ENCODE measurements at places on chromosomes 7 and 10. TPM values are rescaled to one million over a fixed set of nuclear protein-coding genes. Genes with fewer than 3 reads are reported as not detected.

DNA sequence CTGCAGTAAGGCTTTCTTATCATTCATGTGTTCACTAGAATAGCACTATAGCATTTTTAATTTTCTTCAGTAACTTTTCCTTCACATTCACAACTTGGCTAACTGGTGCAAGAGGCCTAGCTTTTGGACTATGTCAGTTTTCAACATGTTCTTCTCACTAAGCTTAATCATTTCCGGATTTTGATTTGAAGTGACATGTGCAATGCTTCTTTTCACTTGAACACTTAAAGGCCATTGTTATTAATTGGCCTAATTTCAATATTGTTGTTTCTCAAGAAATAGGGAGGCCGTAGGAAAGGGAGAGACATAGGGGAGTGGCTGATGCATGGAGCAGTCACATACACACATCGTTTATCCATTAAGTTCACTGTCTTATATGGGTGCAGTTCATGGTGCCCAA lies 151.2 kb upstream of the NFE2L3 start:
- no peak for DNase-seq

GRCh38 chr10:114397651-114398145 lies 6.6 kb downstream of the AFAP1L2 start:
- DNase-seq = no peak

DNA sequence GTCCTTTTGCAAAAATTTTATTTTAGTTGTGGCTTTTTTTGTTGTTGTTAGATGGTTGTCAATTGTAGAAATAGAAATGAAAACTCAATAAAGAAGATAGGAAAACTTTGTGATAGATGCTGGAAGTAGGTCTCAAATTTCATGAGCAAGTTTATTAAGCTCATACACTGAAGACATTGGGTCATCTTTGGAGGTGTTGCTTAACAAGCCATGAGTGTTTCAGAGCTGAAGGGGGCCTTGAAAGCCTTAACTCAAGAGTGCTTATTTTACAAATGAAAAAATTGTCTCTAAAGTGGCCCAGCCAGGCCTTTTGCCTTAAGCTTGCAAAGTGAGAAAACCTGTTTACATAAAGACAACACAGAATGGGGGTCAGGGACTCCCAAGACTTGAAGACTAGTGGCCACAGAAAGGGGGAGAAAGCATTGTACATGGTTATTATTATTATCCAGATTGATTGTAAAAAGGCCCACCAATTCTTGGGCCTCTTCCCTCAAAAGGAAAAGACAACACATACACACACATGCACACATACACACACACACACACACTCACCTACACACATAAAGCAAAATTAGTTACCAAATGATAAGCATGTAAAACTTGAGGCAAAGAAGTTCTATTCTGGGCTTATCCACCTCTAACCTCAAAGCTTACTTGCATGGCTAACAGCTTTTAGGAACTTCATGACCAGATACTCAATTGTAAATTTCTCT lies 49.7 kb upstream of the GLCCI1 start:
- DNase-seq = no peak

DNA sequence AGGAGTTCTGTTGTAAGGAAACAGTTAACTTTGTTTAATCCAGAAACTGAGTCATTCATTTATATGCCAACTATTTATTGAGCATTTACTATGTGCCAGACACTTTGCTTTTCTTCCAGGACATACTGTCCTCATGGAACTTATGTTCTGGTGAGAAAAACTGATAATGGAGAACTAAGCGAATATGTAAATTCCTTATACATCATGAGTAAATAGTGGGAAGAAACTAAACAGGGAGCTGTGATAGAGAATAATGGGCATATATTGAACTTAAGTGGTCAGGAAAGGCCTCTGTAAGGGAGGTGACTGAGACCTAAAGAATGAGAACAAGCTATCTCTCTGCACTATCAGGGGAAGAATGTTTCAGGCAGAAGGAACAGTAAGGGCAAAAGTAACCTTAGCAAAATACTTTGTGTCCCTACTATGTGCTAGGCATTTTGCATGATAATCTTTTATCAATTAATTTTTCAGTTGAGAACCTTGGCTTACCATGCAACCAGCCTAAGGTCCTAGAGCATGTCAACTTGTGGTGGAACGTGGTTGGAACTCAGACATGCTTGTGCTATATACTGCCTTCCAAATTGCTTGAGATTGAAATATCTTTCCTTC lies 45.4 kb downstream of the ST7 start:
- DNase-seq = no peak

GRCh38 chr10:132111121-132111731 lies 45.5 kb downstream of the JAKMIP3 start:
- DNase-seq = no peak

DNA sequence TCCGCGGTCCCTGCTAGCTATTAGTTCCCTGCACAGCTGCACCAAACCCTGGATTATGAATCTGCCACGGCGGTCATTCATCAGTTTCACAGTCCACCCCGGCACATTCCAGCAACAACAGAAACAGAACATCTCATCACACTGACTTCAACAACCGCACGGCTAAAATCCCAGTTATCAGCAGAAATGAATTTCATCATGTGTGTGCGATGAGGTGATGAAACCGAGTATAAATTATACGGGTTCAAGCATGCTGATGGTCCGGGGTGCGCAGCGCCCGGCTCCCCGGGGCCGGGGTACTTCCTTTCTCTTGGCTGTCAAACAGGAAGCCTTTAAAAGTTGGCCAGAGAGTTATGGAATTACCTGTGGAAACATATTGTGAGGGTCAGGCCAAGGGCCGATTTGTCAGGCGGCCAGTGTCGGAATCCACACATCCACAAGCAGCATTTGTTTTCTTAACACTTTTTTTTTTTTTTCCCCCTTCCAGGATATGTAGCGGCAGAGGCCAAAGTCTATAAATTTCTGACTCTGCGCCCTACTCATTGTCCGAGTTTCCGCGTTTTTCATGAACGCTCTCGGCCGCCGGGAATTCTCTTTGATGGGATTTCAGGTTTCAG lies 420.9 kb upstream of the MGMT start:
- no peak for DNase-seq

The CRPPA gene
- 0.56 TPM for polyA plus RNA-seq

The AKR1E2 gene
- polyA plus RNA-seq = 0.85 TPM

All from pancreas (tissue), 10 donors.